Fibroblast of skin of back (primary cell): ENCODE measurements at places on chromosomes 6 and 20.

- peak; percentile 84 for DNase-seq
These were observed 14.3 kb upstream of the C20orf144 start for GRCh38 chr20:33647603-33648395.

DNA sequence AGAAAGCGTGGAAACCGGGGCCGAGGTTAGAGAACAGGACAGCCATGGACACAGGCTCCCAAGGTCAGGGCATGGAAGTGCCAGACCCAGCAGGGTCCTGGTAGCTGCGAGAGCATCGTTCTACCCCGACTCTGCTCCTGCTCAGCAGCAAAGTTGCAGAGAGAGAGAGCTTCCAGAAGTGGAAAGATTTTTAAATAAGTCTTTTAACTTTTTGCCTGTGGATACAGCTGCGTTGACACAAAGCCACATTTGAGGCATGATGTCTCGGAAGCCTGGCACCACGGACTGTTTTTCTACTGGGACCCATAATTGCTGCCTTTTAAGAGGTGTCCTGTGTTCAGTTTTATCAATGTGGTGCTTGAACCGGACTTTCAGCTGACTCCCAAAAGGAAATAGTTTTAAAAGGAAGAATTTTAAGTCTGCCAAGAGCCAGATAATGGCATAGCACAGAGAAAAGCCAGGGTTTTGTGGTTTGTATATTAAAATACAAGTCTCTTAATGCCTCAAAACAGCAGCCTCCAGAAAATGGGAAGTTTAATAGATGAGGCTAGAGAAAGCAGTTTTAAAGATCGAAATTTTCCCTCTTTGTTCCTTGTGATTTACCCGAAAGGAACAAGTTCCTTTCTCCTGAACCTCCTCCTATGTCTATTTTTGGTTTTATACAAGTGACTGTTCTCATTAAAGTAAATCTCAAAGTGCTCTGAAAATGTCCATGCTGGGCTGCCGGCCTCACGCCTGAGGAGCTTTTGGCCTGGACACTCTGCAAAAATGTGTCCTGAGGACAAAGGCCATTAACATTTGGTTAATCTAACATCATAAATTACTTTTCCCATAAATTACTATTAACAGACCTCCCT lies 91.5 kb downstream of the RIN2 start:
- no peak for DNase-seq

GRCh38 chr6:11778648-11779328 lies at the start of gene ADTRP:
Gene ADTRP (minus strand): TSS chr6:11778803. CDS start chr6:11778759, 44 bp downstream.
- no peak for DNase-seq

GRCh38 chr6:27091661-27092315 lies 155.7 kb upstream of the PRSS16 start:
- peak; percentile 93 for DNase-seq

DNA sequence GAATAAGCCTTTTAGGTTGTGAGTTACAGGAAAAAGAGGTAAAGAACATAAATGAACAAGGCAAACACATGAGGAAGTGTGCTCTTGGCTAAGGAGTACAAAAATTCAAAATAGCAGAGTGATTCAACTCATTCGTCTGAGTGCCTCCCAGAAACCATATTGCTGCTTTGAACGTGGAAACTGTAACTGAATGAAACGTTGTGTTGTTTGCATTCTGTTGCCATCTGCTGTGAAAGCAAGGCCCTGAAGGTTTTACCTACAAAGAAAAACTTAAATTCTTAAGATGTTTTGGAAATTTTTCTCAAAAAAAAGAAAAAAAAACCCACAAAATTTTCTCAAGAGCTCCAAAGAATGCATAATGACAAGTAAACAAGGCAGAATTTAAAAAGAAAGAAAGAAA lies 375.4 kb upstream of the HS3ST5 start:
- no peak for DNase-seq
